Fibroblast of pulmonary artery (primary cell): ENCODE measurements at places on chromosomes 3 and 15.

DNA sequence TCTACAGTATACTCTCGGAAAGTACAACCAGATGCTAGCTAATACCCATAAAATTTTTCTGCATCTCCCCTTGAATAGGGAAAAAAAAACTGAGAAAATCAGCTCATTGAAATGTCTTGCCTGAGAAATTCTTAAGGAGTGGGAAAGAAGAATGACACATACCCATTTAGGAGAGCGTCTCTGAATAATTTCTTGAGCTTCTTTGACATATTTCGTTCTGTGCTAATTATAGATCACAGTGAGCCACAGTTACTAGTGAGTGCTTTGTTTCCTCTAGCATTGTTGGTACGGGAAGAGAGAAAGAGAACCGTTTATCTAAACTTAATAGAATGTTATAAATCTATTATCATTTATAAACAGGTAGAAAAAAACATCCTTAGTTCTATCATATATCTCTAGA, 588.4 kb downstream of the UNC13C start:
- DNase-seq: no peak

DNA sequence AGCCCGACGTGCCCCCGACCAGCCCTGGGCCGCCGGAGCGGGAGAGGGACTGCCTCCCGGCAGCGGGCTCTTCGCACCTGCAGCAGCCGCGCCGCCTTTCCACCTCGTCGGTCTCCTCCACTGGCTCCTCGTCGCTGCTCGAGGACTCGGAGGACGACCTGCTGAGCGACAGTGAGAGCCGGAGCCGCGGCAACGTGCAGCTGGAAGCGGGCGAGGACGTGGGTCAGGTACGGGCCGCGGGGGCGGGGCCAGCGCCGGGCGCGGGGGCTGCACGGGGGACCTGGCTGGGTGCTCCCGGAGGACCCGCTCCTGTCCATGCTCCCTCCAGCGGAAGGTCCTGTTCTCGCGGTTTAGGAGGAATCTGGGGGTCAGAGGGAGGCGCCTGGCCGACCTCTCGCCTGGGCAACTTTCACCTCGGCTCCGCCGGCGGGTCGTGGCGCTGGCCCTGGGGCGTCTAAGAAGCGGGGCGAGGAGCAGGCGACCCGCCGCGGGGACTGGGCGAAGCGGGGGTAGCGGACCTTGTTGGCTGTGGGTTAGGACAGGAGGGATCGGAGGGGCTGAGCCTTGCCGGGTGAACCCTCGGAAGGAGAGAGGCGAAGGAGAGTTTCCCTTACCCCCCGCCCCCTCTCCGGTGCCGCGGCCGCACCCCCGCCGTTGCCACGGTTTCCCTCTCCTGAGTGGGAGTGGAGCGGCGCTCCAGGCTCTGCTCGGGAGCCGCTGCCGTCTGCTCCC, 682 bp downstream of the ITPKA start:
- DNase-seq: no peak

DNA sequence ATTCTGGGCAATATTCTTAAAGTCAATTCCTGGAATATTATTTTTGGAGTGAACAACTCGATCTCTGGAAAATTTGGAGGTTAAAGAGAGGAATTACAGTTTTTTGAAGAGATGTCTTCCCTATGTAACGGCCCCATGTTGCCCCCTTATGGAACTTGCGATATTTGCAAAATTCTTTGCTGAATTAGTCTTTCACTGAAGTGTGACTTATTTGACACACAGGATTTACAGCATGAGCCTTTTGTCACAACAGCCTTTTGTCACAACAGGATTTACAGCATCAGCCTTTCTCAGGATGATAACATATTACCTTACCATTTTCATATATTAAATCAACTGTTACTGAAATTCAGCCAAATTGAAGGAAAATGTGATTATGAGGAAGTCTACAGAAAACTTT, 37.8 kb upstream of the SPTSSB start:
- peak; percentile 63 for DNase-seq

- peak; percentile 29 for DNase-seq
Observed at GRCh38 chr3:58308728-58309127, 2.4 kb downstream of the HTD2 start.

GRCh38 chr3:105877336-105877910, 8.6 kb upstream of the CBLB start:
- DNase-seq: no peak

GRCh38 chr3:43117257-43117656, 11.4 kb upstream of the POMGNT2 start:
- DNase-seq: no peak

- DNase-seq: no peak
Observed at GRCh38 chr3:148938936-148939335, 52.4 kb upstream of the GYG1 start.

- no peak for DNase-seq
Observed at GRCh38 chr3:81872566-81872965, 111.1 kb upstream of the GBE1 start.

- DNase-seq: no peak
Observed at GRCh38 chr15:42147431-42147735, 9.1 kb downstream of the PLA2G4F start.

- DNase-seq: no peak
Observed at GRCh38 chr3:48082580-48083184, 66.5 kb upstream of the MAP4 start.

- DNase-seq: no peak
Observed at GRCh38 chr15:72787526-72787925, 4.0 kb upstream of the ADPGK start.

- peak; percentile 46 for DNase-seq
Observed at GRCh38 chr3:155846119-155846518, 8.1 kb downstream of the SLC33A1 start.

GRCh38 chr15:74243431-74243830, 7.3 kb downstream of the CCDC33 start:
- no peak for DNase-seq

DNA sequence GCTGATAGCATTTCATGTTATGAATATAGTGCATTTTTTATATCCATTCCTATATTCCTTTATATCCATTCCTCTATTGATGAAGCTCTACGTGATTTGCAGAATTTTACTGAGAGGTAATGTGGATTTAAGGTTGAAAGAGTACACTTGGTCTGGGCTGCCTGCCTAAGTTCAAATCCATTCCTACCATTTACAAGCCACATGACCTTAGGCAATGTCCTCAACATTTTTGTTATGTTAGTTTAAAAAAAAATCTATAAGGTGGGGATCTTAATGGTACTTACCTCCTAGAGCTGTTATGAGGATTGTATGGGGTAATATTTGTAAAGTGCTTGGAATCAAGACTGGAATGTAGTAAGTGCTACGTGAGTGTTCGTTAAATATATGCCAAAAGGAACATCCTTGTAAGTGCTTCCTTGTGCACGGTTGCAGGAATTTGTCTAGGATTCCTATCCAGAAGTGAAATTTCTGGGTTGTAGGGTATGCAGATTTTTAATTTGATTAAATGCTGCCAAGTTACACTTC, 11.2 kb upstream of the VEPH1 start:
- DNase-seq: no peak

DNA sequence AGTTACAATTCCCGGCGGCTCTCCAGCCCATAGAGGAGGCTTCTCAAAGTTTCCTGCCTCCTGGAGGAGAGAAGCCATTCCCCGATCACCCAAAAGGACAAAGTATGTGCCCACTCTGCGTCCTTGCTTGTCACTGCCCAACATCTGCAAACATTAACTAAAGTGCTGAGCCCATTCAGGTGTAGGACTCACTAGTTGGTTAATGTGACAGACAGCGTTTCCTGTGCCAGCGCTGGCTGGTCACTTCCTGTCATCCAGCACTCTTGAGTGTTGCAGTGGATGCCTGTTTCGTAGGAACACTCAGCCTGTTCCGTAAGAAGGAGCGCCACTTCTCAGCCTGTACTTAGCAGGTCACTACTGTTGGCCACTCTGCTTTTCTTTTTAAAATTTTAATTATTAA, 100.3 kb downstream of the APBA2 start:
- DNase-seq: no peak

DNA sequence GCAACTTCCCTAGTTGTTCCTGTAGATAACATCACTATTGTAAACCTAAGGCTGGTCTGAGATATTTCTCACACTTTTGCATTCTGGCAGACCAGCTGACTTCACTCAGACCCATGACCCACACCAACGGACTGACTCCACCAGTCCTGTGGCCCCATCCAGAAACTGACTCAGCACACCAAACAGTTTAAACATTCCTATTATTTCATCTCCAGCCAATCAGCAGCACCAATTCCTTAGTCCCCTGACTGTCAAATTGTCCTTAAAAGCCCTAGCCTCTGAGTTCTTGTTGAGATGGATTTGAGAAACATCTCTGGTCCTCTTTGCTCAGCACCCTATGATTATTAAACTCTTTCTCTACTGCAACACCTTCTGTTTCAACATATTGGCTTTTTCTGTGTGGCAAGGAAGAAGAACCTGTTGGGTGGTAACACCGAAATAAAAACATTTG, 12.2 kb upstream of the IDH2 start:
- no peak for DNase-seq

DNA sequence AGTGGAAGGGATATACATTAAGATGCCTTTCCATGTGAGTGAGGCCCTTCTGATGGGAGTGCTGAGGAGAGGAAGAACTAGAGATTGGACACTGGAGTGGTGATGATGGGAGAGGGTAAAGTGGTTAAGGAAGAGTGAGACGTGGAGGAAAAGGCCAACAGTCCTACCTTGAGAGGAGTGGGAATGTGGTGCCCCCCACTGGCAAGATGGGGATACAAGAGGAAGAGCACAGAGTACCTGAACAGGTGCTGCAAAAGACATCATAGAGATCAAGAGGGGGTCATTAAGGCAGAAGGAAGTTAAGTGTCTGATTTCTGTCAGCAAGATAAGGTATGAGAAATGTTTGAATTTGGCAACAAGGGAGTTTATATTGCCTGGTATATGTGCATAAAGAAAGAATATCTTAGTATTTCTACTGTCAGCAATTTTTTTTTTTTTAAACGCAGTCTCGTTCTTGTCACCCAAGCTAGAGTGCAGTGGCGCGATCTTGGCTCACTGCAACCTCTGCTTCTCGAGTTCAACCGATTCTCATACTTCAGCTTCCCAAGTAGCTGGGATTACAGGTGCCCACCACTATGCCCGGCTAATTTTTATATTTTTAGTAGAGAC, 34.0 kb downstream of the ARIH2 start:
- peak; percentile 39 for DNase-seq
